Astrocyte of the cerebellum (primary cell): ENCODE measurements at places on chromosomes 13 and 19.

DNA sequence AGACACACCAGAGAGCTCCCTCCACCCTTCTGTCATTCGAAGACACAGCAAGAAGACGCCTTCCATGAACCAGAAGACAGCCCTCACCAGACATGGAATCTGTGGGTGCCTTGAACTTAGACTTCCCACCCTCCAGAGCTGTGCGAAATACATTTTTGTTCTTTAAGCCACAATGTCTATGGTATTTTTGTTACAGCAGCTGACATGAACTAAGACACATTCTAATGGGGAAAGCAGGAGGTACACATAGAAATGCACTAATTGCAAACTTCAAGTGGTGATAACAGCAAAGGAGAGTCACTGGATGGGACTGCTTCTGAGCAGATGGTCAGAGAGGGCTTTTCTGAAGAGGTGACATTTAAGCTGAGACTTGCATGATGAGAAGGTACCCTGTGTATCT lies 16.2 kb downstream of the OR7C2 start:
- no peak for DNase-seq

- no peak for DNase-seq
Observed at GRCh38 chr13:23550163-23550562, 20.0 kb upstream of the TNFRSF19 start.

- DNase-seq = no peak
Observed at GRCh38 chr19:42397263-42398166, 7.4 kb upstream of the CNFN start.

GRCh38 chr13:42644841-42645240 lies 70.9 kb downstream of the TNFSF11 start:
- DNase-seq = no peak

DNA sequence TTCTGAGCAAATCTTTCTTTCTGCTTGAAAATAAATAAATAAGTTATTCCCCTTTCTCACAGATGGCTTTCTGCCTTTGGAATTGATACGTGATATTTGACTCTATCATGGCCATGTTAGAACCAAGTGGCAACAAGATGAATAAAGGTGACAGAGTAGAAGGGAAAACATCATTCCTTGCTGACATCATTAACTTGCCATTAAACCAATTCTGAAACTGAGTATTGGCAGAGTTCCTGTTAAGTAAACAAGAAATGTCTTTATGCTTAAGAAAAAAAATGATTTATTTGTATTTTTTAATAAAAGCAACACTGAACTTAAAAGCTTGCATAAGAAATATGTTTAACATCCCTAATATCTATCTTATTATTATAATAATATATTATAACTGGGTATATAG lies 828.1 kb downstream of the PCDH9 start:
- DNase-seq = no peak

- DNase-seq = peak; percentile 0
Observed at GRCh38 chr13:81487151-81487550, 1146.2 kb upstream of the SPRY2 start.
